ENCODE measurements at places on chromosomes 6 and 20.

- DNase-seq: no peak
These were observed 575.2 kb upstream of the ADGRB3 start for GRCh38 chr6:68059899-68060298.

- DNase-seq: no peak
These were observed 69.0 kb upstream of the STXBP5 start for GRCh38 chr6:147135211-147135681.

GRCh38 chr20:47816487-47817451, 31.5 kb upstream of the SULF2 start:
- no peak for DNase-seq

- no peak for DNase-seq
These were observed 130.1 kb downstream of the NFATC2 start for GRCh38 chr20:51412333-51412871.

DNA sequence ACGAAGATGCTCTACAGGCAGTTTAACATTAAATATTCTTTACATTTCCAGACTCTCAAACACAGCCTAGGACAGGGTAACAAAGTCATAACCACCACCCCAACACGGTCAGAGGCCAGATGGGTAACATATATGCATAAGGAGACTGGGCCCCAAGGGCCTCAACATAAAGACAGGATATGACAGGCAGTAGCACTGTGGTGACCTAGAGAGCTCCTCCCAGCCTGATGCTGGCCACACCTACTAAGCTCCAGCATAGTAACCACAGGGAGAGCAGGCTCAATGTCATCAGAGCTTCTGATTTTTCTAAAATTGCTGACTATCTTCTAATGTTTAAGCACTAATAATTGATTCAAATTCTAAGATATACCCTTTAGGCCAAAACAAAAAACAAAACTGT, 21.7 kb downstream of the SMLR1 start:
- no peak for DNase-seq

DNA sequence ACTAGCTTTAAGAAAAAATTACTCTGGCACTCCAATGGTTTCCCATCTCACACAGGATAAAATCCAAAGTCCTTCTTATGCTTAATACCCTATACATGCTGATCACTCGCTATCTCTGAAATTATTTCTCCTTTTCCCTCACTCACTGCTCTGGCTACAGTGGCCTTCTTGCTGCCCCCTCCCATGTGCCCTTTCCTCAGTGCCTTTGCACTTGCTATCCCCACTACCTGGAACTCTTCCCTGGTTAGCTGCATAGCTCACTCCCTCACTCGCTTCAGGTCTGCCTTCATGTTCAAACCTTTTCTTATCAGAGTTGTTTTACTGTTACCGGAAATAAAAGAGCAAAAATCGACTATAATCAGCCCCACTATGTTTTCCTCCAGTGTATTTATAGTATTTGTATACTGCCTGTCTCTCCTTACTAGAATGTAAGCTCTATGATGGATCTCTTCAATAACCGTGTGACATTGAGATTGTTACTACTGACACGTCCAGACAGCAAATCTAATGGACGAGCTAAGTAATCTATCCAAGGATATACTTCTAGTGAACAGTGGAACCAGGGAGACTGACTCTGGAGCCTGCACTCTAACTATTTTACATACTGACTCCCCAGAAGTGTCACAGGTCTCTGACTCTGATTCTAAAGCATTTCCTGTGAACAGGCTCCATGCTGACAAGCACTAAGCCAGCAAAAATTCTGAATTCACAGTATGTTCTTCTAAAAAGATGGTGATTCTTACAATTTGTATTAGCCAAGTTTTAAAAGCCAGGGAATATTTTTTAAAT, 25.1 kb downstream of the FKBP5 start:
- DNase-seq: no peak

DNA sequence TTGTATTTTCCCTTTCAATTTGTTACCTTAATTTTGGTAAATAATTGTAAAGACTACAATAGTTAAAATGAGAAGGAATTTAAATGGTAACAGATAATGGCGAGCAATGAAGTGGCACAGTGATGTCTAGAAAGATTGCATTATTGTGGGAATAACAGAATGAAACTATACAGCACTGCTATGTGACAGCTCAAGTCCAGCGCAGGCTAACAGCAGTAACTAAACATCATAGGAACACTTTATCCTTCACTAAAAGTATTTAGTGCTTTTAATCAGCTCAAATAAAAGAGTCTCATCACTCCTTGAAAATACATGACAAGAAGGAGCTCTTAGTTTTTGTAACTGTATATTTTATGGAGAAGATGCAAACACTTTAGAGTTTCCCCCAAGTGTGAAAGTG, 190.8 kb downstream of the TENT5A start:
- no peak for DNase-seq

DNA sequence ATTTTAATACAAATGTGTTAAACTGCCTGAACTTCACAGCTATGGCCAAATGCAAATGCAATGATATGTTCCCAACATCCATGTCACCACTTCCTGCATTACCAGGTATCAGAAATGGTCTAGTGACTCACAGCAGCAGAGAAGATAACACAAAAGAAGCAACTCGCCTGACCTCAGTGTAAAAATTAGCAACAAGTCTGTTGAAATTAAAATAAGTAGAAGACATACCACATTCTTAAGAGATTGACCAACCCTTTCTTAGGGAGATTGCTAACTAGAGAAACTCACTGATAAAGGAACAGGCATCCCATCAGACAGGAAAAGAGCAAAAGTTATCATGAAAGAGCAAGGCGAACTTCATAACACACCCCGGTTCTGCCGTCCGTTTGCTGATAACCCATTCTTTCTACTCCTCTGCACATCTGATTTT, 45.1 kb downstream of the RNASET2 start:
- no peak for DNase-seq

GRCh38 chr6:157020881-157021343, 243.7 kb downstream of the ARID1B start:
- DNase-seq: peak; percentile 43
